ENCODE measurements at places on chromosomes 4 and X.

GRCh38 chr4:75101906-75102786 is 169.2 kb downstream of the PARM1 start:
- no peak for DNase-seq

DNA sequence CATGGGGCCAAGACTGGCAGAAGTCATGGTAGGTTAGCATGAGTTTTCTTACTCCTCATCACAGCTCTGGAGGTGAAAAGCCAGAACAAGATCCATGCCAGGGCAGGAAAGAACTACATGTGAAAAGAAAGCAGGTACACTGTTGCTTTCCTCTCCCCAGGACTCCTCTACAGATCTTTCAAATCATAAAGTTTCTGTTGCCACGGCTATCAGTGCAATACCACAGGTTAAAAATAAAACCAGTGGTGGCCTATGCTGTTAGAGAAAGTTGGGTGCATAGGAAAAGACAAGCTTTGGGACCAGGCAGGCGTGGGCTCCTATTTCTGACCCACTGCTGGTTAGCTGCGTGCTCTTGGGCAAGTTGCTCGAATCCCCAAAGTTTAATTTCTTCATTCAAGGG is 81.4 kb downstream of the SH3RF1 start:
- DNase-seq: no peak

DNA sequence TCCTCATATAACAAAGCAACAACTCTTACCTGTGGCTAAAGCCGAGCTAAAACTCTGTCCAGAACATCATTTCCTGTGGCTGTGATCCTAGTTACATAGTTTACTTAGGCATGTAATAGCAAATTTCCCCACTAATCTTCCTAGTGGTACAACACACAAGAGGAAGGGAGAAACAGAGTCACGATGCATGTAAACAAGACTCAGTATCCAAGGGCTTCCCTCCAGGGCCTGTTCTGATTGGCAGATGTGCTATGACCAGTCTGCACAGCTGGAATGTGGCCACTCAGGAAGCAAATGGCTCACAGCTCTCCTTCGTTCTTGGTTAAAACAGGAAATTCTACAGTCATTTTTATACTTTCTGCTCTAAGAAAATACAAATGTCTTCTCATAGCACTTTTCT is 49.2 kb upstream of the PRSS48 start:
- no peak for DNase-seq

DNA sequence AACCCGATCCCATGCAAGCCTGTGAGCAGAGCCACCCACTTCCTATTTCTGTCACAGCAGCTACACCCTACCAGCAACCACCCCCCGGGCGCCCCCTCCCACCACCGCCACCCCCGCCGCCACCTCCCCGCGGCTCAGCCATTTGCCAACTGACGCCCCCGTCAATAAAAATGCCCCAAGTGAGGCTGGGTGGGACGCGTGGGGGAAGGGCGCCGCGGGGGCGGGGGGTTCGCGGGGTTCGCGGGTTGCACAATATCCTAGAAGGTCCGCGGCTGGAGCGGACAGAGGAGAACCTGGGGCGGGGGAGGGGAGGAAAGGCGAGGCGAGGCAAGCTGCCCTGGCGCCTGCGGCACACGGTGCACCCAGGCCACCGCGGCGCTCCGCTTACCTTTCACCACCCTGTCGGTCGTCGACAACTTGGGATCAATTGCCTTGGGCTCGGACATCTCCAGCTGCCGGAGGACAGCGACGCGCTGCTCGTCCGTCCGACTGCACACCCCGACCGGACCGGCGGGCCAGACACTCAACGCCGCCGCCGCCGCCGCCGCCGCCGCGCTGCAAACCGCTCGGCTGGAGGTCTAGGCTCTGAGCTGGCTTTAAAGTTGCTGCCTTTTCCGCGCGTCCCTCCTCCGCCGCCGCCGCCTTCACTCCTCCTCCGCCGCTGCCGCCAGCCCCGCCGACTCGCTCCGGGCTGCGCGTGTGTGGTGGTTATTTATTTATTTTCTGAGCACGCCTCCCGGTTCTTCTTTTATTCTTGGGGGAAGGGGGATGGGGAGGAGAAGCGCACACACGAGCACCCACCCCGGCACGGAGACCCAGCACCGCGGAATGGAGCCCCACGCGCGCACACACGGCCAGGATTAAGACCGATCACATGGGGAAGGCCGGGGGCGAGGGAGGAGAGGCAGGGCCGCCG is 717 bp downstream of the PPP3CA start:
- peak; percentile 78 for DNase-seq

GRCh38 chrX:106718709-106719108 is 7.8 kb upstream of the RNF128 start:
- DNase-seq: no peak

- DNase-seq: no peak
Measured at GRCh38 chr4:77113069-77113468, 37.3 kb upstream of the CCNI start.

DNA sequence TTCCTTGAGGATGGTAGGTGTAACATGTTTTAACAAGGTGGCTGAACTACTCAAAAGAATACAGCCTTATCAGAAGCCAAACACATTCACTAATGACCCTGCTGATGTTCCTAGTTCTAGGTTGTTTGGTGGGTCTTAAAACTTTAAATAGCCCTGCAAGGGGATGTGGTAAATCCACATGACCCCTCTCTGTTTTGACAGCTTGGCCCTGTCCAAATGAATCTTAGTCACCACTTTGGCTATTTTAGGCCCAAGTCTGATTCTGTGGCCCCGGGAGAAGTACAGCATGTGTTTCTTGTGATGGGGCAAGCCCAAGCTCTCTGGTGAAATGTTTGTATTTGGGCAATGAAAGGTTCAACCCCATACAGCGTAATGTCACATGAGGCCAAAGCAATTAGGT is 54.5 kb upstream of the GPR34 start:
- no peak for DNase-seq

GRCh38 chr4:152259866-152260265 is 276.0 kb downstream of the FBXW7 start:
- no peak for DNase-seq

GRCh38 chr4:35247047-35247446 is 997.3 kb downstream of the ARAP2 start:
- DNase-seq: no peak

DNA sequence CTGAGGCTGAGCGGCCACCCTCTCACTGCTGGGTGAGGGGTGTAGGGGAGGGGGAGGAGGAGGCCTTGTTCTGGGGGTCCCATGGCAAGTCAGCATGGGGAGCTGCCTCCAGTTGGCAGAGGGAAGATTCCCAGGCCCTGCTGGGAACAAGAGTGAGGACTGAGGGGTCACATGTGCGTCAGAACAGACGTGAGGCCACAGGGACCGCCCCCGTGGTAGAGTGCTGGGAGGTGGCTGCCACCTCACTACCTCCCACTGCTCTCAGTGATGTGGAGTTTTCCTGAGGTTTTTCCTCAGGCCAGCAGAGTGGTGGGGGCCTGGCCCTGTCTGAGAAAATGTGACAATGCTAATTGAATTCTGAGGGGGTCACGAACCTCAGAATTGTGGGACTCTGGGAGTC is 568 bp downstream of the MAGEC1 start:
- DNase-seq: no peak

DNA sequence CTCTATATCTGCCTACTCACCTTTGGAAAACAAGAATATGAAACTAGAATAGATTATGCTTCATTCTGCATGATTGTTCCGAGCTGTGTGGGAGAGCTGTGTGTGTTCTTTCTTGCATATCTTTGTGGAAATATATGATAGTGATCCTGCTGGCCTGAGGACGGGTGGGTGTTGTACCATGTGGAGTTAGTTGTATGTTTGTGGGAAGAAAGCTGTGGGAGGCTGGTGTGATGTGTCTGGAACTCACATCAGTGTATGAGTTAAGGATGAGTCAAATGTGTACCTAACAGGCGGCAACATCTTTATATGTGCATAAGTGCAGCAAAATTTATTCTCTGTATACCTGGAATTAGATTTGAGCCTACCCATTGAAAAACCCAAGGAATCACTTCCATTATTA is 208.1 kb upstream of the ADGRL3 start:
- no peak for DNase-seq

- no peak for DNase-seq
Measured at GRCh38 chr4:129117705-129118104, 21.8 kb downstream of the C4orf33 start.

DNA sequence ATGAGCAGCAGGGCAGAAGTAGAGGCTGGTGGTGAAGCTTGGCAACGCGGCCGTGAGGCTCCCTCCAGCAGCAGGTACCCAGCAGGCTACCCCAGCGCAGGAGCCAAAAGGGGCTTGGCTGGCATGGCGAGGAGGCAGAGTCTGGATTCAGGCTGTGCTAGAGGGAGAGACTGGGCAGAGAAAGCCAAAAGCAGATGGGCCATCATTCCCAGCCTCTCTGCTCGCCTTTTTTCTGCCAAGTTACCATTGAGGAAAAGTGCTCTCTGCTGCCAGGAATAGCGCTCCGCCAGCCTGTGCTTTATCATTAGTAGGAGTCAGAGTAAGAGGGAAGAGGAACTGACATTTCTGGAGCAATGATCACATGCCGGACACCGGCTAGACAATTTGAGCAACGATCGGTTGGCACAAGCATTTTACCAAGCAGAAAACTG is 28.7 kb upstream of the MAP3K15 start:
- DNase-seq: no peak

DNA sequence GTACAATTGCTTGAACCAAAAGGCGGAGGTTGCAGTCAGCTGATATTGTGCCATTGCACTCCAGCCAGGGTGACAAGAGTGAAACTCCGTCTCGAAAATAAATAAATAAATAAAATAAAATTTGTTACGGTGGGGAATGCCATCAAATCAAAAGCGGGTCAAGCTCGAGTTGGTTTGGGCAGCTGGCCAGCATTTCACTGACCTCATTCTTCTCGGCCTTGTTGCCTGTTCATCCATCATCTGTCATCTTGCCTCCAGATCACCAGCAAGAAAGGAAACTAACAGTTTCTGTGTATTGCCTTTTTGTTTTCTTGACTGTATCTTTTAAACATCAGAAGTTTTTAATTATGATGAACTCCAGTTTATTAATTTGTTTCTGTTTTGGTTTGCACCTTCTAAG is 31.5 kb upstream of the KLHL2 start:
- no peak for DNase-seq

- no peak for DNase-seq
Measured at GRCh38 chr4:107603430-107603829, 116.6 kb downstream of the PAPSS1 start.

Data from DND-41 (cell line).